Endothelial cell of umbilical vein (primary cell): ENCODE measurements at places on chromosomes 6 and 20. TPM values are rescaled to one million over a fixed set of nuclear protein-coding genes. Genes with fewer than 3 reads are reported as not detected.

TFAP2C gene
- total RNA-seq = not detected in 2 replicates

DNA sequence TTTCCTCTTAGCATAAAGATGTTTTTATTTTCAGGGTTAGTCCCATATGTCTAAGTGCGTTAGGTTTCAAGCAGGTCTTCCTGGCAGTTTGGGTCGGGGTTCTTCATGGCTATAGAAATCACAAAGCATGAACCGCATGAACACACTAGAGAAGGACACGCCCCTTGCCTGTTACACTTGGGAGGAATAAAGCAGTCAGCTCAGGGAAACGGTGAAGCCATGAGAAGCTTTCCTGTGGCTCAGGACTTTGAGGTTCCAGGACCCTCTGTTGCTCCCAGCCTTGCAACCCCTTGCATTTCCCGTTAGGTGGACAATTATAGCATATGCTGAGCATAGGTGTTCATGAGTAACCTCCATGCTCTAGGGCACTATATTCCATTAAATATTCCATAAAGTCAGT is 96.7 kb downstream of the SYCP2 start:
- DNase-seq = no peak

DNA sequence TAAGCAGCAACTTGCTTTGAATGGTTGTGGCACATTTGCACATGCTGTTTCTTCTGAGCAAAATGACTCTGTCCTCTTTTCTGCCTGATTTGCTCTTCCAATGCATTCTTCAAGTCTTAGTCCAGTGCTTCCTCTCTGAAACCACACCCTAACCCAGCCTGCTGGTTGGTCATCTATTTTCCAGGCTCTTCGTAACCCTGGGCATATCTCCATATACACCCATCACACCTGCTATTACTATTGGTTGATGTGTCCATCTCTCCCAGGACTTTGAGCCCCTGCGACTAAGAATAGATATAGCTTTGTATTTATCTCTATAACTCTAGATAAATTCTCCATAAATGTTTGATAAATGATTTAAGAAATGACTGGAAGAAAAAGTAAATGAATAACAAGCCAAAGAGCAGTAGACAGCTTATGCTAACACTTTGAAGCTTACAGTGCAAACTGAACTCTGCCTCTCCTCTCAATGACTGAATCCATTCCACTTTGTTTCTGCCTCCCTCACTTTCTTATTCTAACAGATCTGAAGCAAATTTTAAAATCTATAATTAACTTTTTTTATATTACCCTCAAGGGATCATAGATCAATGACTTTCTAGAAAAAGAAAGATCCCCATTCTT is 59.7 kb upstream of the NT5E start:
- DNase-seq = no peak

GRCh38 chr6:87574237-87574804 is 15.5 kb downstream of the RARS2 start:
- DNase-seq = no peak

DNA sequence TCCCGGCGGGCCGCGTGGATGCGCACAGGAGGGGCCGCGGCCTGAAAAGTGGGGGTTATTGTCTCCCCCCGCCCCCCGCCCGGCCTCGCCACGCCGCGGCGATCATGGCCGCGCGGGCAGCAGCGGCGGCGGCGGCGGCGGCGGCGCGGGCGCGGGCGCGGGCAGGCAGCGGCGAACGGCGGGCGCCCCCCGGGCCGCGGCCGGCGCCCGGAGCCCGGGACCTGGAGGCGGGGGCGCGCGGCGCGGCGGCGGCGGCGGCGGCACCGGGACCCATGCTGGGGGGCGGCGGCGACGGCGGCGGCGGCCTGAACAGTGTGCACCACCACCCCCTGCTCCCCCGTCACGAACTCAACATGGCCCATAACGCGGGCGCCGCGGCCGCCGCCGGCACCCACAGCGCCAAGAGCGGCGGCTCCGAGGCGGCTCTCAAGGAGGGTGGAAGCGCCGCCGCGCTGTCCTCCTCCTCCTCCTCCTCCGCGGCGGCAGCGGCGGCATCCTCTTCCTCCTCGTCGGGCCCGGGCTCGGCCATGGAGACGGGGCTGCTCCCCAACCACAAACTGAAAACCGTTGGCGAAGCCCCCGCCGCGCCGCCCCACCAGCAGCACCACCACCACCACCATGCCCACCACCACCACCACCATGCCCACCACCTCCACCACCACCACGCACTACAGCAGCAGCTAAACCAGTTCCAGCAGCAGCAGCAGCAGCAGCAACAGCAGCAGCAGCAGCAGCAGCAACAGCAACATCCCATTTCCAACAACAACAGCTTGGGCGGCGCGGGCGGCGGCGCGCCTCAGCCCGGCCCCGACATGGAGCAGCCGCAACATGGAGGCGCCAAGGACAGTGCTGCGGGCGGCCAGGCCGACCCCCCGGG is 637 bp downstream of the ARID1B start:
- peak; percentile 48 for DNase-seq

- DNase-seq = no peak
These were observed 321.6 kb downstream of the TFAP2A start for GRCh38 chr6:10093282-10093681.

DNA sequence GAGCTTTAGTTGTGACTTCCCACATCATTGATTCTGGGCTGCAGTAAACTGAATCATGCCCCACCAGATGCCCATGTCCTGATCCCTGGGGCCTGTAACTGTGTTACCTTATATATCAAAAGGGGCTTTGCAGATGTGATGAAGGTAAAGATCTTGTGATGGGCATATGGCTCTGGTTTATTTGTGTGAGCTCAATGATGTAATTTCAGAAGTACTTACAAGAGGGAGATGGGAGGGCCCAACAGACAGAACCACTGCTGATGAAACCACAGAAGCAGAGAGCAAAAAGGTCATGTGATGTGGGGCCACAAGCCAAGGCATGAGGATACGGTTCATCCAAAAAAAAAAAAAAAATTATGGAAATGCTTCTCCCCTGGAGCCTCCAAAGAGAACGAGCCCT is 118.7 kb downstream of the TOX2 start:
- DNase-seq = no peak

MAP3K5 gene
- 5.0 and 7.0 TPM in 2 replicates for total RNA-seq

GRCh38 chr6:116447052-116447451 is 14.1 kb upstream of the CALHM6 start:
- DNase-seq = peak; percentile 59

GRCh38 chr20:48166082-48166835 is 381.0 kb upstream of the SULF2 start:
- no peak for DNase-seq

GRCh38 chr6:17845598-17845997 is 138.9 kb upstream of the NUP153 start:
- no peak for DNase-seq

CCND3 gene
- total RNA-seq = 87.5 and 96.7 TPM in 2 replicates

DNA sequence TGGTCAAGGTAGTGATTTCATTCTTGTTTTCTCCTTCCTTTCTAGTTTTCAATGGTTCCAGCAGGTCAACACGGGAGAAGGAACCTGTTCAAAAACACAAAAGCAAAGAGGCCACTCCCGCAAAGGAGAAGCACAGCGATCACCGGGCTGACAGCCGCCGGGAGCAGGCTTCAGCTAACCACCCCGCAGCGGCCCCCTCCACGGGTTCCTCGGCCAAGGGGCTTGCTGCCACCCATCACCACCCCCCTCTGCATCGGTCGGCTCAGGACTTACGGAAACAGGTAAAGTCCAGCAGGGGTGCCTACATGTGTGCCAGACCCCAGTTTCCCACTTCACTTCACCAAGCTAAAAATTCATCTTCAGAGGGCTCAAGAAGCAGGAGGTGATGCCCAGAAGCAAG is 175.6 kb downstream of the DTNBP1 start:
- no peak for DNase-seq

GRCh38 chr6:89522778-89523177 is 89.8 kb downstream of the ANKRD6 start:
- no peak for DNase-seq

GMPR gene
- total RNA-seq = 36.3 and 43.2 TPM in 2 replicates

ULBP1 gene
- 0.33 and 2.3 TPM in 2 replicates for total RNA-seq

CNR1 gene
- not detected in 2 replicates for total RNA-seq

- peak; percentile 39 for DNase-seq
These were observed 94.4 kb upstream of the SIRPA start for GRCh38 chr20:1800777-1801176.

GRCh38 chr6:85632164-85632942 is 10.3 kb downstream of the SYNCRIP start:
- no peak for DNase-seq

SLC22A2 gene
- not detected in 2 replicates for total RNA-seq

PXDC1 gene
- 119 and 121 TPM in 2 replicates for total RNA-seq

DNA sequence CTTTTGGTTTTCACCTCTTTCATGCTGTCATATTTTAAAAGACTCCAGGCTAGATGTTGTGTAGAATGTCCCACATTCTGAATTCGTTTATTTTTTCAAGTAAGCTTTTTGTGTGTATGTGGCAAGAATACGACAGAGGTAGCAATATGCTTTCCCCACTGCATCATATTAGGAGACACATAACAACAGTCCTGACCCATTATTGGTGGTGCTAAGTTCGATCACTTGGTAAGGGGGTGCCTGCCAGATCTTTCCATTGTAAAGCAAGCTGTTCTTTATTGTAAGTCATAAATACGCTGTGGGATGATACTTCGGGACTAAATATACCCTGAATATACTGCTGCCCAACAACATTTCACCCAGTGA is 588 bp upstream of the NCOA3 start:
- DNase-seq = no peak

DNA sequence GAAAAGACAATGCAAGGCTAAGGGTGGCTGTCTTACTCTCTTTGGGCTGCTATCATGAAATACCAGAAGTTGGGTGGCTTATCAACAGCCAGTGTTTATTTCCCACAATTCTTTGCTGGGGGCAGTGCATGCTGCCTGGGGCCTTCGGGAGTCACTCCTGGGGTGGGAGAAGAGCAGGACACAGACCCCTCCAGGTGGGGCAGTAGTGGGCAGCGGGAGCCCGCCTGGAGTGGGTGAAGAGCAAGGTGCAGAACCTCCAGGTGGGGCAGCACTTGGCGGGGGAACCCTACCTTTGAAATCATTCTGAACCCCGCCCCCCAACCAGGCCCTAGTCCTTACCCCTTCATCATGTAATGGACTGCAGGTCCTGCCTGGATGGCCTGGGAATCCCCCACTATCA is 69.6 kb upstream of the THBS2 start:
- no peak for DNase-seq

- DNase-seq = no peak
These were observed 7.7 kb downstream of the MANBAL start for GRCh38 chr20:37297066-37297736.

- no peak for DNase-seq
These were observed 75.8 kb downstream of the PREP start for GRCh38 chr6:105326833-105327770.

DYNLT1 gene
- 162 TPM in 2 replicates for total RNA-seq

DNA sequence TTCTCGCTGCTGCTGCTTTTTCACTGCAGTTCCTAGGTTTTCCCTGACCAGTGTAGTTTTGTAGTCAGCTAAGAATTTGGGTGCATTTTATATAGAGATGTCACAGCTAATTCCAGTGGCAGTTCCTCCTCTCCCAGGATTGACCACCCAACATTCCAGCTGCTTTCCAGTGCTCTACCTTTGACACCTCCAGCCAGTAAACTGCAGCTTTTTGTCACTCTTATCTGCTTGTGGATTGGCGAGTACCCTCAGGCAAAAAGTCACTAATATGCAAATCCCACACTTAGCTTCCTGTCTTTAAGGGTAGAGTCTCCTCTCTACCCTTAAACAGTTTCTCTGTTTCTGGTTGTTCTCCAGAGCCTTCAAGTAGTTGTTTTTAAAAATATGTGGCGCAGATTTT is 146.9 kb upstream of the KCNG1 start:
- DNase-seq = no peak

RRAGD gene
- total RNA-seq = 0.90 and 2.0 TPM in 2 replicates

- DNase-seq = no peak
These were observed 37.2 kb downstream of the FAM110A start for GRCh38 chr20:870758-871157.

GGT7 gene
- total RNA-seq = 4.7 and 5.0 TPM in 2 replicates

LHFPL5 gene
- not detected in 2 replicates for total RNA-seq
